ENCODE measurements at places on chromosomes 16 and 17.

- no peak for DNase-seq
Observed at GRCh38 chr17:12826431-12826830, 37.1 kb downstream of the ARHGAP44 start.

GRCh38 chr17:57871155-57871554, 21.3 kb upstream of the MRPS23 start:
- no peak for DNase-seq

DNA sequence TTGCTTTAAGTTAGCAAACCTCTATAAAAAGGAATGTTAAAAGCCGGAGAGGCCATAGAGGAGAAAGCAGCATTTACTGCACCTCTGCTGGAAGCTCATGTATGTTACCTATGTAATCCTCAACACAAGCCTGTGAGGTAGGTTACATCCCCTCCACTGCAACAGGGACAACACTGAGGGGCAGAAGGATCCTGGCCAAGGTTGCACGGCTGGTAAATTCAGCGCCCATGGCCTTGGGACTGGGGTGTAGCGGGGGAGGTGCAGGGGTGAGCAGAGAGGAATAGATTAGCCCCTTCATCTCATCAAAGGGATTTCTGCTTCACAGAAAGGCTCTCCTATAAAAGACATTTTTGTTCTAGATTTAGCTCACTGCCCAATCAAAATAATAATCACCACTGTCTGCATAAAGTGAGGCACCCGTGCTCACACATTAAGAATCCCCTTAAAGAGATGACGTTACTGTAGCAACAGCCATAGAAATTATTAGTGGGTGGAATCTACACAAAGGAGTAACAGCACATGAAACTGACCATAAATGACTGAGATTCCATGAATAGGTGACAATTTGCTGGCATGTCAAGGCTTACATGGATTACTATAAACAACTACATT, 3.3 kb downstream of the ZCCHC14 start:
- no peak for DNase-seq

DNA sequence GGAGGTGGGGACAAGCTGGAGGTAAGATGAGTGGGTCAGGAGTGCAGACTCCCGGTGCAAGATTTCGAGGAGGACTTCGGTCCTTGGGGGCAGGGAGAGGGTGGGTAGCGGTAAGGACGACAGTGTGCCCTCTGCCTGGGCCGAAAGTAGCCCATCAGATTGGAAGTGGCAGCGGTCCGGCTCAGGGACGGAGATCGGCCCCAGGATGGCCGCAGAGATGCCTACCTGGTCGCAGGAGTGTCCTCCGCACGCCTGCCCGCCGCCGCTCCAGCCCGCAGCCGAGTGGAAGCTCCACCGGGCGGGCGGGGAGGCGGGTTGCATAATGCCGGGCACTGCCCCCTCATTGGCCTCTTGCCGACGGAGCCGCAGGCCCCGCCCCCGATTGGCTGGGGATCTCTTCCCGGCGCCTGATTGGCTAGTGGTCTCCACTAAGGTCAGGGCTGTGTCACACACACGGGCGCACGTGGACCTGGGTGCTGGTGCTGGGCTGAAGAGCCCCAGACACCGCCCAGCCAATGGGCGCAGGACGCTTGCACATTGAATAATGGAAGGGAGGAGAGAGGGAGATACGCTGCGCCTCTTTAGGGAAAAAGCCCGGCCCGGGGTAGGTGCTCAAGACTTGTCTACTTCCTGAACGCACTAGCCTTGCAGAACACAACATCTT, at the start of gene PER1:
Gene PER1, minus strand, starts transcription at position 293 of the 664 bp plus-strand sequence. CDS start 1,698 bp downstream, outside the sequence.
- peak; percentile 84 for DNase-seq

DNA sequence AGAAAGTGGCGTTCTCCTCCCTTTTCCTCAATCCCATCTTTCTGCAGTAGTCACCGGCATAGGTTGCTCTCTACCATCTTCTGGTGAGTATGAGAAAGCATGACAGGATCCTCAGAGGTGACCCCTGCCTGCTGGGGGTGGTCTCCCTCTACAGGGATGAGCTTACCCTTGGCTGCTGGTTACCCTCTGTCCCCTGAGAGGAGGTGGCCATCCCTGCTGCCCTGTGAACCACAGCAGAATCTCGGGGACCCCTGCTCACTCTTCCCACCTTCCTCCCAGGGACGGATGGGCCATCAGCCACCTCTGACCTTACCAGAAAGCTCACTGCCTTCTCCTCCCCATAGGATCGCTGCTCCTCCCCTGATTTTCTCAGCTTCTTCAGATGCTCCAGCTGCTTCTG, 7.8 kb downstream of the MEFV start:
- no peak for DNase-seq

GRCh38 chr16:50436271-50436670, 67.5 kb upstream of the BRD7 start:
- DNase-seq = no peak

GRCh38 chr17:82003411-82004381, 19.0 kb downstream of the CENPX start:
- DNase-seq = no peak

DNA sequence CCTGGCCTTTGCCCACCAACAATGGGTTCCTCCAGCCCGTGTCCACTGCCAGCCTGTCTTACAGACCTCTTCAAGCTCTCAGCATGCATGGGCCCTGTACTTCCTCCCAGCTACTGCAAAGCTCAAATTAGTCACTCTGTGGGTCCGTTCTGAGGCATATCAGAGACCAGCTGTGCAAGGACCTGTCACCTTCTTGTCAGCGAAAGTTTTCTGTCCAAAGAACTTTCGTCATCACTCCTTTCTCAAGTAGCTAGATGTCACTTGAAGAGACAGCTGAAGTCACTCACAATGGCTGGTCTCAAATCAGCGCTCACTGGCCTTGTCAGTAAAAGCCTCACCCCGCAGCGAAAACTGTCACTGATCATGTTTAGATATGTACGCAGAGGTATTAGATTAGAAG, 91.4 kb upstream of the DYNLRB2 start:
- no peak for DNase-seq

DNA sequence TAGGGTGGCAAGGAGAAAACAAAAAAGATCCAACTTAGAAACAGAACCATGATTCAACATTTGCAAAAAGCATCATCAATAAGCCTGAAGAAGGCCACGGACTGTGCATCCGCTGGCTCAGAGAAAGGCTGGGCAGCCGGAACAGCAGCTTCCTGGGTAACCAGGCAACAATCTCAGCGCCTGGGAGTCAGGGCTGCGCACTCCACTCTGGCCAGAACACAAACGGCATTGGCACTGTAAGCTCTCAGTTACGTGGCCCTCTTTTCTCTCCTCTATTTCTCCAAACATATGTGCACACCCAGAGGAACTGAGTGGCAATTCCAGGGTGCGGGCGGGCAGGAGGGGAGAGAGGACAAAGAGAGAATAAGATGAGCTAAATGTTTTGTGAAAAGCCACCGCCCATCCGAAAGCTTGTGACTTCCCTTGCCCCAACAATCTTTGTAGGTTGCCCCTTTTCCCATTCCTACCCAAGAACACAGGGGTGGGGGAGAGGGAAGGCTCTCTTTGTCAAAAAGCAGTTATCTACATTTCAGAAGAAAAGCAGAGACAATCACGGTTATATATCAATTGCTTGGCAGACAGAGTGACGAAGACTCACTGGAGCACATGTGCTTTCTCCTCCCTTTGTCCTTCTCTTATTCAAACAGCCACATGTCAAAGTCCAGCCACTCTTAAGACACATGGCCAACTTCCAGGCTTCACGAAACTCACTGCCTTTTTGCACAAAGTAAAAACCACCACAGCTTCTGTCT, 6.6 kb upstream of the GHDC start:
- no peak for DNase-seq

Data from stimulated activated CD8-positive, alpha-beta memory T cell treated with anti-CD3 and anti-CD28 coated beads, Interleukin-7, amount 100 ng/mL, for 48 hours (primary cell).